RPMI7951 (cell line): ENCODE measurements at places on chromosomes 11 and 22. TPM values are rescaled to one million over a fixed set of nuclear protein-coding genes. Genes with fewer than 3 reads are reported as not detected.
A peak's percentile ranks its signal among the peaks of the same experiment; 100 is the strongest.

C11orf52 gene
- total RNA-seq, result not detected in 2 replicates

DNA sequence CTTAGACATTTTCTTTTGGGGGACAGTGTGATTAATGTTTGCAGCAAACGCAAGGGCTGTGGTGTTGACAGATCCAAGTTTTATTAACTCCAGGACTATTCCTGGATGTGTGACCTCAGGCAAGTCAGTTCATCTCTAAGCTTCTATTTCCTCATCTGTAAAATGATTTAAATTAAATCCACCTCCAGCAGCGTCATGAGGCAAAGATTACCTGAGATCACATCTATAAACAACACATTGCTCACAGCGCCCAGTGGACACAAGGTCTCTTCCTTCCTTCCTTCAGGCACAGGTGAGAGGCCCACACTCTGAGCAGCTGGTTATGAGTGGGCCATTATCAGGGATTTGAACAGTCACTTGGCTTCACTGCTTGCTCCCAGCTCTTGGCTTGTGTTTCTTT, 111.2 kb upstream of the RASSF10 start:
- DNase-seq, result no peak

DNA sequence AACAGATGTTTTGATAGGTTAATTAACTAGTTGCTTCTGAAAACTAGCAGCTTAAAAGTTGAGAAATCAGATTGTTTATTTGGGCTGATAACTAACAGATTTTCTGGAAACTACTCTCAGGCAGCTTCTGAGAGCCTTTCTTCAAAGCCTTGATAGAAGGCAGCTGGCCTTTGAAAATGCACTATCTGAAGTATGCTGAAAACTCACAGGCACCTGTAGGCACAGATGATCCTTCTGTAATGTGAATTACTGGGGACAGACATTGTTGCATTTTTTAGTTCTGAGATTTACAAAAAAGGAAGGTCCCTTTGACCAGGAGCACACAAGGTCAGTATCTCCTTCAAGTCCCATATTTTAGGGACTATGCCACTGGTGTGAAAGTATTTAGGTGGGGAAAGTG, 460.8 kb upstream of the CNTN5 start:
- no peak for DNase-seq

DNA sequence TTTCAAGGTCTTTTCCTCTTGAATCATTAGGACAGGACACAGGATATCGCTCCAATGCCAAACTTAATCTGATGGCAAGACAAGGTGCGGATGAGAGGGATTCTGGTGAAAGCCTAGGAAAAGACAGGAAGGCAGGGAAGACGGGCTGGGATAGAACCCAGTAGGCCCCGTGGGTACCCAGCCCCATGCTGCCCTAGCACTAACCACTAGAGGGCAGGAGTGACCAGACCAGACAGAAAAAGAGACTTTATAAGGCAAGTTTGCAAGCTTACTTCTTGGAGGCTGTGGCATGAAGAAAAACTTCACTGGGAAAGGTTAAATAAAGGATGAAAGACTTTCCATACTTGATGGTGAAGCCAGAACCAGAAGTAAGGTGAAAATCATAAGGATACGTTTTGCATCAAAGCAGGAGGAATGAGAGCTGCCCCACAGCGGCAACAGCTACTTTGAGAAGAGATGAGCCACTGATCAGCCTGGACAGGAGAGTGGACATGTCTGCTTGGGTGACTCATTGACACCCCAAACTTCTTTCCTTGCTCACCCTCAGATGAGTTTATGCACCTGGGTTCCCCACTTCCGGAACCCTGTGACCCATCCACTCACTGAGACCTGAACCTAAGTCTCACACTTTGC, 39.8 kb downstream of the SYN3 start:
- peak; percentile 27 for DNase-seq

E2F8 gene
- total RNA-seq, result 4.7 and 5.0 TPM in 2 replicates

DNA sequence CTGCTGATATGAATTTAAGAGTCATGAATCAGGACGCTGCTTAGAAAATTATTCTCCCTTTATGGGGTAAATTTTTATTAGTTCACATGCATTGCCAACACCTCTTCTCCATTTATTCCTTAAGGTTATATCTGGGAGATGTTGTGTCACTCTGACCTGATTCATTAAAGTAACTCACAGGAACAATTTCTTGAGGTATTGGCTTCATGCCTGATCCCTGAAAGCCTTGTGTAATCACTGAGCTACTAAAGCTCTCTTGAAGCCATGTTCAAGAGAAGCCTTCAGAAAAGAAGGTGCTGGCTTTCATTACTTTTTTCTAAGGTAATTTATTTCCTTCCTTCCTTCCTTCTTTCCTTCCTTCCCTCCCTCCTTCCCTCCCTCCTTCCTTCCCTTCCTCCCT, 420.6 kb downstream of the RAB38 start:
- DNase-seq, result no peak

DNA sequence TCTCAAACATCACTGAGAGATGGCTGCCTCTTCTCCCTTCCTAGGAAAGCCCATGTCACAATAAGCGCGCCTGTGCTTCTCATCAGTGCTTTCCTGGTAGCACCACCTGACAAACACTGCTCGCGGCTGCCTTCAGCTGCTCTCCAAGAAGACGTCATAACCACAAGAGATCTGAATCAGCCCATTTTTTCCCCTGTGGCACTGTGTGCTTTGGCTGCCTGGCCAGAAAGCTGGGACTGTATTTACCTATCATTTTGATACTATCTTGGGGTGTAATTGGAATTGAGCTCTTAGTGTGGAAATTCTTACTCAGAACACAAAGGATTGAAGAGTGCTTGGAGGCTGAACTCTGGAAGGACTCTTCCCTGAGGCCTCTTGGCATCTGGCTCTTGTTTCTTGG, 50.3 kb upstream of the EHF start:
- DNase-seq, result peak; percentile 90

GRCh38 chr11:78689585-78690153, 115.0 kb upstream of the NARS2 start:
- no peak for DNase-seq

CYTH4 gene
- total RNA-seq, result 1.2 and 1.6 TPM in 2 replicates

DNA sequence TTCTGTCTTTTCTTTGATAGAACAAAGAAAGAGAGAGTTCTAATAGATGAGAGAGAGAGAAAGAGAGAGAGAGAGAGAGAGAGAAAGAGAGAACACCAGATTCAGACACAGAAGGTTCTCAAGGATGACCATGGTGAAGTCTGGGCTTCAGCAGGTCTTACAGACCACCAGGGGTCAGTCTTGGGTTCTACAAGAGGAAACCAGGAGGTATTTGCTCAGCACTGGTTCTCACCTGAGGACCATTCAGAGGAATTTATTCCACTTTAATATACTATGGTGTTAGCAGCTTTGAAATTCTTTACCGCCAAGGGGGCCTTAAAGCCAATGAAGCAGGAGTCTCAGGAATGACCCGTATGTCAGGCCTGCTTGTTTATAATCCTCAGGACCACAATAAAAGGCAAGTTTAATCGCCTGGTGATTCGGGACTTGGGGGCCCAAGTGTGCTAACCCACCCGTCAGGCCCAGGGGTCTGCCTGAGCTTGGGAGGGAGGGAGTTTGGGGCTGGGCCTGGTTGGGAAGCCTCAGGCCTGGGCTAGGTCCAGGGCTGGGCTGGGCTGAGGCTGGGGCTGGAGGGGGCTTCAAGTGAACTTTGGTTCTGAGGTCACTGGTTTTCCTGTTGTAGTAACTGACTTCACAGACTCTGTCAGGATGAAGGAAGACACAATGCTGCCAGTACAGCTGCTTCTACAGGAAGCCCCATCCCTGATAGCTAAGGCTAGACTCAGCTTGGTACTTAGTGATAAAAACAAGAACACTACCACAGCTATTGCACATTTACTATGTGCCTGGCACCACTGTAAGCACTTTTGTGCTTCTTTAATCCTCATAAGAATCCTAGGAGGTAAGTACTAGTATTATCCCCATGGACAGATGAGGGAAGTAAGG, 179.2 kb upstream of the ZBED5 start:
- peak; percentile 56 for DNase-seq

MORC2 gene
- total RNA-seq, result 7.1 and 8.8 TPM in 2 replicates

GRCh38 chr11:61714316-61714715, 34.1 kb downstream of the DAGLA start:
- DNase-seq, result no peak

DNA sequence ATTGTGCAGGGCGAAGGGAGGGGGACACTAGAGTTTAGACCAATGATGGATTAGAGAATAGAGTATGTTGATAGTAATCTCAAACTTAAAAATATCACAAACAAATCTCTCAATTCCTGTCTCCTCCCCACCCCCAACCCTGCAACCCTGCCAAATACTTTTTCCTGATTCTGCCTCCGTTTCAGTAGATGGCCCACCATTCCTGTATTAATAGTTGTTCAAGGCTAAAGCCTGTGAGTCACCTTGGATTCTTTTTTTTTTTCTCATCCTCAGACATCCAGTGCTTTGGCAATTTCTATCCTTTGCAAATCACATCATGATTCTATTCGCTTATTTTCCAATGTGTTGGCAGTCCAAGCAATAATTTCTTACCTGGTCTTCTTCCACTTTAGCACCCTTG, 207.9 kb downstream of the DYNC2H1 start:
- no peak for DNase-seq

GRCh38 chr11:40376331-40376730, 1083.1 kb downstream of the LRRC4C start:
- no peak for DNase-seq

- no peak for DNase-seq
Measured at GRCh38 chr11:73380331-73380730, 4.1 kb downstream of the RELT start.

DNA sequence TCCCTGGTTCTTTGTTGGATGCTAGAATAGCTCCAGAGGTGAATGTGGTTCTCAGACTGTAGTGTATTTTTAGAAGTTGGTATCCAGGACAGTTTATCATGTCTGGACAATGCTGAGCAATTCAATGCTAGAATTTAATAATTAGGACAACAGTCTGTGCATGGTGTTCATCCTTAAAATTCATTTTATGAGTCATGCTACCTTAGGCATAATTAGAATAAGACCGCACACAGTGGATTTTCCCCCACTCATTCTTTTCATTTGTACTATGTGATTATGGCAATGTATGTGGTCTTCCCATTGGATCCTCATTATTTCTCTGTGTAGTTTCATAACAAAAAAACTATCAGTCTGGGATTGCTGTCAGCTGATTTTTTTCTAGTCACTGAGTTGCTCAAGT, 196.7 kb downstream of the ARHGAP42 start:
- peak; percentile 65 for DNase-seq

- no peak for DNase-seq
Measured at GRCh38 chr11:1442163-1442562, 44.4 kb downstream of the MOB2 start.

DNA sequence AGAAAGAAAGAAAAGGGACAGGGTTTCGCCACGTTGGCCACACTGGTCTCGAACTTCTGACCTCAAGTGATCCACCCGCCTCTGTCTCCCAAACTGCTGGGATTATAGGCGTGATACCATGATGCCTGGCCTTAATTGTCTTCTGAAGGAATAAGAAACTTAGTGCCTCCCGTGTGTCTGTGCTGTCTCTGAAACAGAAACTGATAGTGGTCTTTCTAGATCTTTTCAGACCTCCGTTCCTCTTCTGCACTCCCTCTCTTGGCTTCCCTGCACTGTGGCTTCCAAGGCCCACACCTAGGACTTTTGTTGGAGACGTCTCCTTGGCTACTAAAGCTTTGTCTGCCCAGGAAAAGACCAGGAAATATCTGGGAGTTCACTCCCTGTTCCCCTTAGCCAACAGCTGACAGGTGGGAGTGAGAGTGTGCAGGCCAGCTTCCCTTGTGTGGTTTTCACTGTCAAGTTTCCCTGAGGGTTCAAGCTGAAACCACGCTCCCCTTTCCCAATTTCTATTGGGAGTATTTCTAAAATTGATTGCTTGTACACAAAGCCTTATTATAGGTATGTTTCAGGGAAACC, 10.1 kb upstream of the HTR3B start:
- DNase-seq, result no peak

- peak; percentile 50 for DNase-seq
Measured at GRCh38 chr22:36277482-36278291, 24.8 kb downstream of the APOL1 start.

PDE2A gene
- 0.12 and 2.3 TPM in 2 replicates for total RNA-seq

- peak; percentile 84 for DNase-seq
Measured at GRCh38 chr11:95923728-95924413, at the start of gene MTMR2. TSS of gene MTMR2 (minus strand) at chr11:95924107. CDS start at chr11:95923954, 153 bp downstream.

GRCh38 chr11:13687271-13687670, 18.8 kb downstream of the FAR1 start:
- DNase-seq, result no peak

GRCh38 chr11:121194731-121195596, 93.9 kb downstream of the TECTA start:
- DNase-seq, result peak; percentile 56

- peak; percentile 72 for DNase-seq
Measured at GRCh38 chr11:123483058-123483457, 53.0 kb downstream of the GRAMD1B start.

DNA sequence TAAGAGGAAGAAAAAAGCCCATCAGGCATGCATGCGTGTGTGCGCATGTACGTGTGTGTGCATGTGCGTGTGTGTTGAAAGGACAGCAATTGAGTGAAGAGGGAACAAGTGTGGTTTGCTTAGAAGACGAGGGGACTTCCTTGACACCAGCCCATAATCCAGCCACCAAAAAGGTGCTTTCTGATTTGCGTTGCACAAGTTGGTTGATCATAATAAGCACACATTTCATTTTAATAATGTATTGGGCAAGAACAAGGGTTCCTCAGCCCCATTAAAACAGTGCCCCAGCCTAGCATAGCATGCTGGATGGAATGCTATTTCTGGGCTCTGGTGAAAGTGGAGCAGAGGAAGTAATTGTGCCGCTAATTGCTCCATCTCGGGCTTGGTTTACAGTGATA, 493.2 kb downstream of the MIAT start:
- peak; percentile 39 for DNase-seq

- DNase-seq, result no peak
Measured at GRCh38 chr11:134658481-134659225, 246.6 kb upstream of the B3GAT1 start.

DNA sequence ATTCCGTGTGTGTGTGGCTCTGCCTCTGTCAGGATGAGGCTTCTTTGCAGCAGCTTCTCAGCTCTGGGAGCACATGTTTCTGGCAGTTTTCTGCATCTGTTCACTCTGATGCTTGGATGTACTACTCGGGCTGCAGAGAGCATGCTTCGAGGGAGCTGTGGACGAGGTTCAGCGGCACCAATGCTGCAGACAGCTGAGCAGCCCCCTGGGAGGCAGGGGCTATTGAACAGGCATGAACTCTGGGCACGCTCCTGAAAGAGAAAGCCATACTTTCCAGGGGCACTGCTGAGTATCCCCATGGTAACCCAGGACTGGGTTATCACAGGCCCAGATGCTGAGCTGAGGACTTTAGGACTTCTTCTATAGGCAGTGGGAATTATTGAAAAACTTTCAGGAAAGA, 33.8 kb downstream of the ADAMTS8 start:
- no peak for DNase-seq
